ENCODE measurements at places on chromosomes 4 and X.

DNA sequence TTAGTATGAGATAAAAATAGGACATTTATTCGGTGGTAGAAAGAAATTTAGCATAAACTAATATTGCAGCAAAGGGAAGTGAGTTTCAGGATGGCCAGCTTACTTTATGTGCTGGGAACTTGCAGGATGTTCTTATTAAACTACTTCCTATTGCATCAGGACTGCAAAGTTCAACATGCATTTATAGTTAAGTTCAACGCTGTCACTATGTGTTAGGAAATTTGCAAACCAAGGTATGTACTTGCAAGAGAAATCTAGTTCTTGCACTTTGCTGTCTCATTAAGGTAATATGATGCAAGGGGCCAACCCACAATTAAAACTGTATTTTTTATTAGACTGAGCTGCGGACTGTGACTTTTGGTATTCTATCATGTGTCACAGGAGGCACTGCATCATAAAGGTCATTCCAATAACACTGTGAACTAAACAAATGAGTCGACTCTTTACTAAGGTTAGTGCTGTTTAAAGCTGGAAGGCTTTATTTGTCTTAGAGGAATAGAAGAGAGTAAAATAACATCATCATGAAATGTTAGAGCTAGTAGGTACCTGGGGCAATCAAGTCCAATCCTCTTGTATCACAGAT, 1525.7 kb upstream of the TENM3 start:
- no peak for DNase-seq

DNA sequence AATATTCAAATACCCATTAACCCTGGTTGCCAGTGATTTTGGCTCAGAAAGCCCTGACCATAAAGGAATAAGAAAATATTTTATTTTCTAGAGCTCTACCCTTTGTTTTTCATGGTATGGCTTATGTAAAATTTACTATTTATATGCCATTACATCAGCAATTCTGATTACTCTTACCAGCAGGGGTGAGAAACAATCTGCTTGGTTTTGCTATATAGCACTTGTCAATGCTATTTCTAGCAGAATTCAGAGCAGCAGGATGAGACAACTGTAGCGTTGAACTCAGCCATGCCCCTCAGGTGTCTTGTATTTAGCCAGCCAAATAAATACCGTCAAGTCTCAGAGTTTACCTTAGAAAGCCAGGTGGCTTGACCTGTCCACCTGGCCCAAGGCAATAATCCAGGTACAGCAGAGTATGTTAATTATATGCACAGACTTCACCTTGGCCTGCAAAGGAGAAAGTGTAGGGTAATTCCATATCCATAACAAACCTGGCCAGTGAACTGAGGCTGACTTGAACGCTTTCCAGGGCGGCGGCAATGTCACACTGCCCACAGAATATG, 1303.5 kb downstream of the RAPGEF2 start:
- DNase-seq, result no peak

GRCh38 chr4:186029571-186030398, 39.2 kb upstream of the TLR3 start:
- DNase-seq, result no peak

DNA sequence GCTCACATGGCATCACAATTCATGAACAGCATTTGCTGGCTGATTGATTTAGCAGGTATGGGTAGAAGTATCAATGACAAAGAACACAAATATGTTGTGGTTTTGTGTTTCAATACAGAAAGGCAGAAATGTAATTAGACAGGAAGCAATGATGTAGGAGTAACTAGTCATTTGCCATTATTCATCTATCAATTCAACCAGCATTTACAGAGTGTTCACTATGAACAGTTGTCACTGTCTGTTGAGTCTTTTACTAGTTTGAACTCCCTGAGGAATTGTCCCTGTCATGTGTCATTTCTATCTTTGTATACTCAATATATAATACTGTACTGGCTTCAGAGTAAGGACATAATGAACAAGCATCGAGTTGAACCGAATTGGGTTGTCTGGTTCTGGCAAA, 51.5 kb upstream of the ARHGAP24 start:
- no peak for DNase-seq

Measured in activated T-cell treated with anti-CD3 and anti-CD28 coated beads for 48 hours (primary cell).